Activated naive CD8-positive, alpha-beta T cell treated with anti-CD3 and anti-CD28 coated beads, Interleukin-2, amount 50 U/mL, for 16 hours (primary cell): ENCODE measurements at places on chromosomes 1 and 21.

DNA sequence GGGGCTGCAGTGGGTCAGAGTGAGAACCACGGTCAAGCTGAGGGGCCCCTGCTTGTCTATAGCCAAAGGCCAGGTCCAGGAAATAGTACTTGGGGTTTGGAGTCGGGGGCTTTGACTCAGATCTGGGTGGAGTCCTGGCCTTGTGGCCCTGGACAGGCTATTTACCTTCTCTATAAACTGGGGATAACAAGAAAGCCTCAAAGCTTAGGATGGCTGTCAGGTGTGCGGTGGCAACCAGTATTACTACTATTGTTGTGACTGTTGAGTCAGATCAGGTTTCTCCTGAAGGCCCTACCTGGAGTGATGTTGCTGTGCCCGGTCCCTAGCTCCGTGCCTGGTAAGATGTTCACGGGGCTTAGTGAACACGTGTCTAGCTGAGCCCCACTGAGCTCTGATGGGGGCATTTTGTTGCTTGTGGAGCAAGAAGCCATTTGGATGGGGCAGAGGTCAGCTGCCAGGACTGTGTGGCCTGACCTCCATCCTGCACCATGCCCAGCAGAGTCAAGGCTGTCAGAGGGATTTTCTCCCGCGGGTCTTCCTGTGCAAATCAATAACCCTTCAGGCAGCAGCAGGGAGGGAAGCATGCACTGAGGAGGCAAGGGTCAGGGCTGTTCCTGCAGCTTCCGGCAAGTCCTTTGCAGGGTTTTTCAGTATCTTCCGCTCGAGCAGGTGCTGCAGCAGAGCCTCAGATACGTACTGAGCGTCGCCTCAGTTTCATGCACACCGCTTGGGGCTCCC is 170.3 kb downstream of the CAMTA1 start:
- no peak for DNase-seq

DNA sequence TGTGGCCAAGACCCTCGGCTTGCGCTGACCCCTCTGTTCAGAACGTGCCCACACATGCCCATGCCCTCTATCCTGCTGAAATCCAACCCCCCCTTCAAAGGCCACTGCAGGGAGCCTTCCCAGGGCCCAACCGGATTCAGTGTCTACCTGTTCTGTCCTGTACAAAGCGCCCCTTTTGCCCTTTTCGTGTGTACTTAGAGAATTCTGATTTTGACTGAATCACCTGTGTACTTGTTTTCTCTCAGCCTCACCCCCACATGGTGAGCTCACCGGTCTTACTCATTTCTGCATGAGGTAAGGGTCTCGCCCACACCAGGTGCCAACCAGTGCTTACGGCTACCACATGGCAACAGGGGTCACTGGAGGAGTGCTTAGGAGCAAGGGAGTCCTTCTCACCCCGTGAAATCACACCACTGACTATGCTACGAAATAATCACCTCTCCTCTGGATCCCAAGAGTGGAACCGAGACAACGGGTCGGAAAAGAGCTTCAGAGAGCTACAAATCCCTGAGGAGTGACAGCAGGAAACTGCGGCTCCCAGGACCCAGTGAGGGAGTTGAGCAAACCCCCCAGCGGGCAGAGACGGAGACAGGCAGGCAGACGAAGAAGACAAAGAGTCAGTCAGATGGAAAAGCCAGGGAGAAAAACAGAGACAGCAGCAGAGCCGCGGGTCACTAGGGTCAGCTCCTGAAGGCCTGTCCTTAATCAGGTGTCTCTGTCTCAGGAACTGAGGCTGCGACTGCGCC is 2.1 kb upstream of the S100A2 start:
- DNase-seq: no peak

DNA sequence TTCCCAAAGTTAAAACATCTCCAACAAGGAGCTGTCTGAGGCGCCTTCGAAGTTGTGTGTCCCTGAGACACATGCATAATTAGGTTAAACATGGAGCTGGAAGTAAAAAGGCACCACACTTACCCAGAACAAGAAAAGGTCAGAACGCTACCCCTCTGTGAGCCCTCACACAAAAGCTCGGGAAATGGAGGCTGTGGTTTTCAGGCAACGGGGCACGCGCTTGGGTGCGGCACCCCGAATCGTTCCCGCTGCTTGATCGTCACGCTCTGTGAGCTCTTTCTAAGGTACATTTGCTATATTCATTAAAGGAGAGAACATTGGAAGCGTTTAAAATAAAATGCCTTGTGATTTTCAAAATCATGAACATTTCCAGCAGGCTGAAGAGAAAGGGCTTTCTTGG is 12.5 kb downstream of the CAPN8 start:
- DNase-seq: no peak

DNA sequence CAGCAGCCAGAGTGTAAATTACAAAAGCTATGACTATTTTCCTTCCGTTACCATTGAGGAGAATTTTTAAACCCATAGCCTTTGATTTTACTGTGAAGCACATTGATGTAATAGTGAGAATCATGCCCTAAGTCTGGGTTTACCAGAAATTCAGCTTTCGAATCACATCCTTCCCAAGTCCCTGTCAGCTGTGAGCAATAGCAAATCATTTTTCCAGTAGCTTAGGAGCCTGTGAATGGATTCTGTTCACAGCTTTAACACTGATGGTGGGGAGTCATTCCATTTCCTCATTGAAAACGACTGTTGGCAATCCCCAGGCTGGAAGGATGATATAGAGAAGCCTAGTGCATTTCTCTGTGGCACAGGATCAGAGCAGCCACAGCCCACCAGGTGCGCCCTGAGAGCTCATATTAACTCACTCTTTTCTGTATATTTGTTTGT is 82.2 kb upstream of the C1orf105 start:
- DNase-seq: no peak

- DNase-seq: no peak
Observed at GRCh38 chr1:6588893-6589520, 9.2 kb downstream of the ZBTB48 start.
